ENCODE measurements at places on chromosomes 3 and 15.

DNA sequence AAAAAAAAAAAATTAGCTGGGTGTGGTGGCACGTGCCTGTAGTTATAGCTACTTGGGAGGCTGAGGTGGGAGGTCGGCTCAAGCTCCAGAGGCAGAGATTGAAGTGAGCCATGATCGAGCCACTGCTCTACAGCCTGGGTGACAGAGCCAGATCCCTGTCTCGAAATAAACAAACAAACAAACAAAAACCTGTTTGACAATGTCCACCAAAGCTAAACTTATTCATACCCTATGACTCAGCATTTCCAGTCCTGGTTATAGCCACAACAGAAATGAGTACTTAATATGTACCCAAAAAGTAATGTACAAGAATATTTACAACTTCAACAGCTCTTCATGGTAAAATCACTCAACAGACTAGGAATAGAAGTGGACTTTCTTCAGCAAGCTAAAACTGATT, 31.1 kb downstream of the SERP1 start:
- DNase-seq = no peak

GRCh38 chr3:127184870-127185216, 8.1 kb upstream of the PRR23E start:
- no peak for DNase-seq

DNA sequence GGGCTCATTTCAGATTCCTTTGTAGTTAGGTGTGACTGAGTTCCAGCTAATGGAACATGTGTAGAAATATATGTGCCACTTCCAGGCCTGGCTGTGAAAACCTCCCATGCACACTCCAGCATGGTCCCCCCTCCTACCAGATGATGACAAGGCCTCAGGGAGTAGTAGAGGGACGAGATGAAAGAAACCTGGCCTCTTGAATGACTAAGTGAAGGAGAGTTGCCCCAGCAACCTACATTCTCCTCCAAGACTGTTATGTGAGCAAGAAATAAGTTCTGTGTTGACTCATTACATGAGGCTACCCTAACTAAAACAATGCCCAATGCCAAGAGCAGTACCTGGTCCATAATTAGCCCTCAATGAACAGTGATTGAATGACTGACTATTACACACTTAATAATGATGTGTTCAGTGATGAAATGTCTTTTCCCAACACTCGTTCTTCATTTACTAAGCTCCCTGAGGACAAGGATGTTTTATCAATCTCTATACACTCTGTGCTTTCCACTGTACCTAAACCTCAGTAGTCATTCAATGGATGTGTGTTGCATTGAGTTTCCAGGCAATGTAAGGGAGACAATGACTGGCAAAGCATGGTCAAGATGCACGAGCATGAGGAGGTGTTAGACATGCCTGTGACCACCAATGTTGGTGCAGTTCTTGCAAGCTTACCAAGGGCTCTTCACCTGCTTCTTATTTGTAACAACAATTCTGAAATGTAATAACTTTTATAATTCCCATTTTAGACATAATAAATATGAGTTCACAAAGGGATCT, 62.0 kb upstream of the BCL6 start:
- no peak for DNase-seq

GRCh38 chr15:83992324-83993031, 243.1 kb upstream of the GOLGA6L4 start:
- DNase-seq = no peak

GRCh38 chr15:55900019-55900418, 93.4 kb downstream of the NEDD4 start:
- DNase-seq = no peak

- no peak for DNase-seq
Measured at GRCh38 chr15:45048794-45049631, 26.0 kb downstream of the SORD start.

DNA sequence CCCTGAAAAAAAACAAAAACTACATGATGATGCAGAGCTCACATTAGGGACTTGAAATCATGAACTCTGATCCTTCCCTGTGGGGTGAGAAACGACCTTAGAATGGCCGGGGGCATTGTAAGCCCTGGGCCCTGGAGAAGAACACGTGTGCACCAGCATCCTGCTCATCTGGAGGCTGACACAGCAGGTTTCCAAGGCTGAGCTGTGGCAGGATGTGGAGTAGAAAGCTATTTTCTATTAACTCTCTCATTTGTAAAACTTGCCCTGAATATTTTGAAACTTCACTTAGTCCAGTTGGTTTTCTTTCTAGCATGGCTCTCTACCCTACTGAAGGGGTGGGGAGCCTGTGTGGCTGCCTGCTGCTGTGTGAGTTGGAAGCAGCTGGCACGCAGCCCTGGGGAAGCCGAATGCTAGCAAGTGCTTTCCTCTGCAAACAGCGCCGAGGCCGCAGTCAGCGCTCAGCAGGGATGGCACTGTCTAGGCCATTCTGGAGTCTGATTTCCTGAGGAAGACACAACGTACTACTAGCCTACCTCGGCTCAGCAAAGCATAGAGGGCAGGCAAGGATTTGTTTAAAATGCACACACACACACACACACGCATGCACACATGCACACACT, 58.0 kb downstream of the GABRG3 start:
- DNase-seq = no peak

- no peak for DNase-seq
Measured at GRCh38 chr3:177514611-177515499, 317.6 kb upstream of the TBL1XR1 start.

GRCh38 chr3:151837057-151837456, 23.1 kb downstream of the AADAC start:
- DNase-seq = no peak

GRCh38 chr15:93467337-93467736, 378.3 kb upstream of the RGMA start:
- no peak for DNase-seq

- no peak for DNase-seq
Measured at GRCh38 chr15:63260791-63261190, 16.6 kb upstream of the APH1B start.

- no peak for DNase-seq
Measured at GRCh38 chr3:28252001-28252431, 10.6 kb downstream of the CMC1 start.

- DNase-seq = no peak
Measured at GRCh38 chr15:61499376-61499775, 270.3 kb upstream of the RORA start.

GRCh38 chr3:13674538-13675185, 125.7 kb downstream of the FBLN2 start:
- DNase-seq = no peak

DNA sequence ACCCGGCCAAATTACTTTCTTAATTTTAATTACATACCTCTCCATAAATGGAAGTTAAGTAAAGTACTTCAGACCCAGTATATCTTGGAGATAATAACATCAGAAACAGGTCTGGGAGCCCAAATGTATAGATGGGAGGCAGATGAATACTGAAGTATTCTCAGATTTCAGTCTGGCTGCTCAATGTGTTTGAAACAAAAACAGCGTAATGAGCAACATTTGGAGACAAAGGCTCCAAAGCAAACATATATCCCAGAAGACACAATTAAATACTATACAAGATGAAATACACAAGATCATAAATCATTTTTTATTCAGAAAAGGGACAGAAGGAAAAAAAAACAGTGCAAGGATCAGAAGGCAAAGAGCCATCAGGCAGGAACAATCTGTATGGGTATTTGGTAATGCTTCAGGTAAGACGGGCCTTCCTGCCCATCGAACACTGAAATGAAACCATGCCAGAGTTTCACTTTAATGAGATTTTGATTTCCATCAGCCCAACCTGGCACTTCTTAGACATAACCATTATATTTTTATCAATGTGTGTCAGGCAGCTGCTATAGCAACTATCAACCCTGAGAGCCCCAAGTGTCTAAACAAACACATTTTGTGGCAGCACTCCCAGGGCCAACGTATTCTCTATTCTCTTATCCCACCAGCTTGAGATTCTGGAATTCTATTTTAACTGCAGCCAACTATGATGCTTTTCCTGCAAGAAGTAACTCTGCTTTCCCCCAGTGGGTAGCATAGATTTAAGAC, 210.8 kb downstream of the STT3B start:
- DNase-seq = no peak

DNA sequence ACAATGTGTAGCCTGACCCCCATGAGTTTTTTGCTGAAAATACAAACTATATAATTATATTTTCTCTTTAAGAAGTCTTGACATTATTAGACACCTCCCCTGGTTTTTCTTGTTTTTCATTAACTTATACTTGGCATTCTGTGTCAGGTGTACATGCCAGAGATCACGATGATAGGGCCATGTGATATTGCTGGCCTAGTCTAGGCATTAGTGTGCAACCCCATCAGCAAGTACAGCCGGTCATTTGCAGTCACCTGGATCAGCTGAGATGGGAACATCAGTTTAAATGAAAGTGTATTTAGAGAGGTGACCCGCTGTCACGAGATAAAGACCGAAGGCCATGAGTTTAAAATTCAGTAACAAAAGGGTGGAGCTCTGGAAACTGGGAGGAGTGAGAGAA, 12.6 kb upstream of the SPPL2A start:
- no peak for DNase-seq

DNA sequence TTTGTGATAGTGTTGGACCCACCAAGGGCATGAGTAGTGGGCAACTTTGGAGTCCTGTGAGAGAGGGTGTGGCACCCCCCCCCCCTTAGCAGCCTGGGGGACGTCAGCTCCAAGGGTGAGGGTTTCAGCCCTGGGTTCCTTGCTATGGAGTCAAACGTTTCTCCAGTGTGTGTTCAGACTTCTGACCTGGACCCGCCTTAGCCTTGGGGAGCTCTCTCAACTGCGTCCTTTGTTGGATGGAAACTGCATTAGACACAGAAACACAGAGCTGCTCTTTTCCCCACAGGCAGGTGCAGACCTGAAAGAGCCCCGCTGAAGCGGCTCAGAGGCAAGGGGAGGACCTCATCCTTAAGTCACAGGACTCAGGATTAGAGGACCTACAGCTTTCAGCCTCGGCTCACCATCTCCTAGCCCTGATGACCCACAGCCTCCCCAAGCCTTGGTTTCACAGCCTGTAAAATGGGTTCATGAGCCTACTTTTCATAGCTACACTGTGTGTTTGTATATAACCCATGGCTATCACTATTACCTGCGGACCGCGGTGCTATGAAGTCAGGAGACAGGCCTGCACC, 19.9 kb downstream of the ZNF710 start:
- DNase-seq = no peak

- no peak for DNase-seq
Measured at GRCh38 chr3:53677413-53677812, 168.8 kb downstream of the CHDH start.

- DNase-seq = peak; percentile 12
Measured at GRCh38 chr3:160564949-160565441, 376 bp downstream of the KPNA4 start.

GRCh38 chr3:53731934-53732624, 114.1 kb downstream of the CHDH start:
- DNase-seq = no peak

- DNase-seq = no peak
Measured at GRCh38 chr3:97125902-97126499, 311.6 kb downstream of the EPHA6 start.

- DNase-seq = peak; percentile 79
Measured at GRCh38 chr15:50424066-50424890, at the start of gene USP8. USP8 (plus strand) TSS chr15:50424405; CDS start chr15:50439074, 14,669 bp downstream.

DNA sequence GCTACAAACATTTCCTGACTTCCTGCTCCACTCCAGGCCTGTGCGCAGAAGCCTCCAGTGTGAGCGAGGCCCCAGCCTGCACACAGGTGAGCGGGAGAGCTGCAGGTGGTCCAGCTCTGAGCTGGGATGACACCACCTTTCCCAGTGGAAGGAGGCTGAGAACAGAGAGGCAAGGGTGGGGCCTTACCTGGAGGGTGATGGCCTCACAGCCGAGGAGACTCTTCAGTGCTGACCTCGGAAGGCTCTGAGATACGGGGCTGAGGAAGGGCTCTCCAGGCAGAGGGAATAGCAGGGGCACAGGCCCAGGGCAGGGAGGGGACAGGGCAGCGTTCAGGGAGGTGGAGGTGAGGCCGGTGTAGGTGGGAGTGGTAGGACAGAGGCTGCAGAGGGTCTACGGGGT, 70.8 kb downstream of the EFCAB12 start:
- no peak for DNase-seq

- DNase-seq = no peak
Measured at GRCh38 chr3:37861620-37862041, at the start of gene CTDSPL. CTDSPL (plus strand) TSS chr3:37861880; CDS start chr3:37862200, 320 bp downstream.

- DNase-seq = no peak
Measured at GRCh38 chr3:17985658-17986347, 243.4 kb upstream of the TBC1D5 start.

DNA sequence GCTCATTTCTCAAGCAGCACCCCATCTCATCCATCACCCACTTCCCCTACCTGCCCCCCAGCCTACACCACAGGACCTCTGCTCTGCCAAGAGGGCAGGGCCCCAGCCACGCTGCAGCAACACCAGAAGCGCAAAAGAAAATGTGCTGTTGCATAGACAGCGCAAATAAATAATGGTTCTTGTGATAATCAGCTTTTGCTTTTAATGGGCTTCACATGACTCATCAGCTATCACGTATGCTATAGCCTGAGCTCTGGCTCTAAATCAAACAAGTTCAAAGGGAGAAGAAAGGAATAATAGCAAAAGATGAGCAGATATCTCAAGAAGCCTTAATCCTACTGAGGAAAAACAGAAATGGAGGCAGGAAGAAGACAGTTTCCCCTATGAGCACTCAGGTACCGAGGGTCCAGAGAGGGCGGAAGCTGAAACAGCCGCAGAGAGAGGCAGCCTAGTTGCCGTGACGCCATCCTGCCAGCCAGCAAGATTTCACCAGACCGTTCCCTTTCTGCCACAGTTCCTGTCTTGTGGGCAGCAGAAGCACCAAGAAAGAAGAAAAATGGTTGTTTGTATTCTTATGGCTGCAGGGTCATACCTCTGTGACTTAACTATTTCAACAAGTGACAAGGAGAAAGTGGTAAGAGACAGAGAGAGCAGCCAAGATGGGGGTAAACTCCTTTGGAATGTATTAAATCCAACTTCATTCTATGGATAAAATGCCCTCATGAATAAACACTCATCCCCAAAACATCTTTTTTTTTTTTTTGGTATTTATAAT, 22.0 kb downstream of the RAB27A start:
- DNase-seq = no peak

DNA sequence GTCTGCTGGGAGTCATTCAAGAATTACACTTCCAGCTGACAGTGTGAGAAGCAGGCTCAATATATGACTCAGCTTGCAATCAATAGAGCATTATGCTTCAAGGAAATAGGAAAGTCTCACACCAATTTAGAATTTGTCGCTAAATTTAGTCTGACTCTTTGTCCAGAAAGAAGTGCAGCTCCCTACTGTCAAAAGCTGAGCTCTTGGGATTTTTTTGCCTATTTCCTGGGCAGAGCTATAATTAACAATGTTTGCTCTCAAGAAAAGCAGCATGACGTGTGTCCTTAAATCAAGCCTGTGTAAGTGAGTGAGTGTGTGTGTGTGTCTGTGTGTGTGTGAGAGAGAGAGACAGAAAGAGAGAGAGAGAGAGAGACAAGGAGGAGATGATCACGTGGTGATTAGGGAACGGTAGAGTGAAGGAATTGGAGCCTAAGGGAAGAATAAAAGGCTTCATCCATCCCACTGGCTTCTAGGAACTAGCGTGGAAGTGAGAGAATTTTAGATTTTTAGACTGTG, 16.4 kb upstream of the SLC35G2 start:
- DNase-seq = no peak
